Dermis blood vessel endothelial cell (primary cell): ENCODE measurements at places on chromosomes 7 and 10.

DNA sequence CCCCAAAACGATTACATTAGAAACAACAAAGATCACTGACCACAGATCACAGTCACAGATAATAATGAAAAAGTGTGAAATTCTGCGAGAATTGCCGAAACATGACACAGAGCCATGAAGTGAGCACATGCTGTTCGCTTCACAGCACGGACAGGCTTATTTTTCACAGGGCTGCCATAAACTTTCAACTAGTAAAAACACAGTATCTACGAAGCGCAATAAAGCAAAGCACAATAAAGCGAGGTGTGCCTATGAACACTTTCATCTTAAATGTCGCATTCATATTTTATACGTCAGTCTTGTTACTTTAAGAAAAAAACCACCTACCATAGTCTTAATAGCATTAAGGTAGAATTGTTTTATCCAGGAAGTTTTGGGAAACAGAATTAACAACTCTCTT, 51.5 kb downstream of the ESYT2 start:
- no peak for DNase-seq

GRCh38 chr7:158447506-158448171, 140.0 kb downstream of the PTPRN2 start:
- DNase-seq, result no peak

GRCh38 chr7:124938128-124938527, 8.5 kb upstream of the POT1 start:
- DNase-seq, result no peak

GRCh38 chr7:141652691-141653090, 49.3 kb downstream of the DENND11 start:
- no peak for DNase-seq

DNA sequence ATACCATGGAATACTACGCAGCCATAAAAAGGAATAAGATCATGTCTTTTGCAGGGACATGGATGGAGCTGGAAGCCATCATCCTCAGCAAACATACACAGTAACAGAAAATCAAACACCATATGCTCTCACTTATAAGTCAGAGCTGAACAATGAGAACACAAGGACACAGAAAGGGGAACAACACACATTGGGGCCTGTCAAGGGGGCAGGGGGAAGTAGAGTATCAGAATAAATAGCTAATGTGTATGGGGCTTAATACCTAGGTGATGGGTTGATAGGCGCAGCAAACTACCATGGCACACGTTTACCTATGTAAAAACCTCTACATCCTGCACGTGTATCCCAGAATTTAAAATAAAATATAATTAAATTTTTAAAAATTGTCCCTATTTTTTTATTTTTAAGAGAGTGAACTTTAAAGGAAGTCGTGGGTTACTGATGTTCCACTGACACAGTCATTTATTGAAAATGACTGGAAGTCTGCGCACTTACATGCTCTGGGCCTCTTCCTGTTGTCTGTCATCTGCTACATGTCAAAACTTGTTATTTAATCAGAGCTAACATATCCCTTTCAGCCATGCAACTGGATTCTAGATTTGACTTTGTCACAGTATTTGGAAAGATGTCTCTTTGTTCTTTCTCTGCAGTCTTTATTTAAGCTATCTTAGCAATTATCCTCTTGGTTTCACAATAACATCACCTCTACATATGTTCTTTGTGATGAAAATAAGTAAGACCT, 73.7 kb upstream of the ABCB5 start:
- DNase-seq, result no peak

DNA sequence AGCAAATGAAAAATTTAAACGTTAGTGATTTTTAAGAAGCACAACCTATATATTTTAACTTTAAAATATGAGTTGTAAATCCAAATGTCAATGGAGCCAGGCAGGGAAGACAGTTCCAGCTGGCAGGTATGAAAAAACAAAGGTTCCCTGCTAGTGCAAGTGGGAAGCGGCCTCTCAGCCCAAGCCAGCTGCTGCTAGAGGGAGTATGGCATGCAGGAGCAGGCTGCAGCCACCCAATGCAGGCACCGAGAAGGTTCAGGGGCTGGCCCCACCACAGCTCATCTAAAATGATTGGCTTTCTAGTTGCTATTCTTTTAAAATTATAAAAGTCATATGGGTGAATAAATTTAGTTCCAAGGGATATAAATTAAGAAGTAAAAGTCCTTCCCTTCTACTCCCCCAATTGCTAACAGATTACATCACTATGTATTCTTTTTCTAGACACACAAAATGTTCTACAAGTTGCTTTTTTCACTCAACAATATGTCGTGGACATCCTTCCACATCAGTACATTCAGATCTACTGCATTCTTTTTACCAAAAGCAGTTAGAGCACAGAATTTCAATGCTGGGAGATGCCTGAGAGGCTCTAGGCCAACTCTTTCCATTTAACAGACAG, 69.3 kb downstream of the SGMS1 start:
- DNase-seq, result no peak

- peak; percentile 26 for DNase-seq
Measured at GRCh38 chr10:30510184-30510931, 76.4 kb downstream of the MAP3K8 start.

GRCh38 chr7:134795231-134795630, 15.8 kb downstream of the CALD1 start:
- DNase-seq, result peak; percentile 53

DNA sequence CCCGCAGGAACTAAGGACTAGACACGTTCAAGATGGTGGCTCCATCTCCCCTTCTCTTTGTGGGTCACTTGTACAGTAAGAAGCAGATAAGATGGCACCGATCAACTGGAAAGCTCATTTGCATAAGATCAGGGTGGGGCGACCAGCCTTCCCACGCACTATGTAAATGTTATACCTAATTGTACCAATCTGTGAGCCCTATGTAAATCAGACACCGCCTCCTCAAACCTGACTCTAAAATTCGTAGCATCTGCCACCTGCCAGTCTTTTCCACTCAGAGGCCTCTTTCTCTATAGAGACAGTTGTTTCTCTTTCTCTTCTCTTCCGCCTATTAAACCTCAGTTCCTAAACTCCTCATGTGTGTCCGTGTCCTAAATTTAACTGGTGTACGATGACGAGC, 324.5 kb downstream of the PHF14 start:
- DNase-seq, result no peak

GRCh38 chr10:111677759-111678158, 505.8 kb downstream of the GPAM start:
- no peak for DNase-seq
